ENCODE measurements at places on chromosomes 3 and 15.
A peak's percentile ranks its signal among the peaks of the same experiment; 100 is the strongest.

DNA sequence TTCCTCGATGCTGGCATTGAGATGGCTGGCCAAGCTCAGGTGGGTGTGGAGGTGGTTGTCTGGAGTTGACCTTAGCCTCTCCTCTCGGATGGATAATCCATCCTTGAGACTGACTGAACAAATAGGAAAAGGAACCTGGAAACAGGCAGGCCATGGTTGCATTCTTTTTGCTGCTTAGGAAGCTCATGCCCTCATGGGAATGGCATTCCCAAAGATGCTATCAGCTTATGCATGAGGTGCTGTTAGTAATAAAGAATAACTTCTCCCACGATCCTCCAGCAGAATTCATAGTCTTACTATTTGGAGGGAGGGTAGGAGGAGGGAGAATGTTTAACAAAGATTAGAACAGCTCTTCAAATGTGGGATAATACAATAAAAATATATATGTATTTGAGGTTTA, 303.0 kb upstream of the TPM1 start:
- no peak for DNase-seq

DNA sequence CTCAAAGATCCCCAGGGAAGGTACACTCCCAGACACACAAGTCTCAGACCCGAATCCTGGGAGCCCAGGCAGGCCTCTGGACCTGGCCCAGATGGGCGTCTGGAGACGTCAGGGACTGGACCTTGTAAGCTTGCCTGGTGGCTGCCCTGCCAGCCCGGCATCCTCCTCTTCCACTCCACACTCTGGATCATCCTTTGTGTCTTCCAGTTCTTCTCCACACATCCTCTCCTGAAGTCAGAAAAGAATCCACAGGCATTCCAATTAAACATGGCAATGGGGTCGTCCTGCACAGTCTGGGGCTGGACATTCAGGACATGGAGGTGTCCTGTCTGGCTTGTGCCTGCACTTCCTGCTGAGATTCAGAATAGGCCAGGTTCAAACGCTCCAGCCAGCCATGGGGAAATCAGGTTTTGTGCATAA, 208.8 kb upstream of the IGF1R start:
- no peak for DNase-seq

DNA sequence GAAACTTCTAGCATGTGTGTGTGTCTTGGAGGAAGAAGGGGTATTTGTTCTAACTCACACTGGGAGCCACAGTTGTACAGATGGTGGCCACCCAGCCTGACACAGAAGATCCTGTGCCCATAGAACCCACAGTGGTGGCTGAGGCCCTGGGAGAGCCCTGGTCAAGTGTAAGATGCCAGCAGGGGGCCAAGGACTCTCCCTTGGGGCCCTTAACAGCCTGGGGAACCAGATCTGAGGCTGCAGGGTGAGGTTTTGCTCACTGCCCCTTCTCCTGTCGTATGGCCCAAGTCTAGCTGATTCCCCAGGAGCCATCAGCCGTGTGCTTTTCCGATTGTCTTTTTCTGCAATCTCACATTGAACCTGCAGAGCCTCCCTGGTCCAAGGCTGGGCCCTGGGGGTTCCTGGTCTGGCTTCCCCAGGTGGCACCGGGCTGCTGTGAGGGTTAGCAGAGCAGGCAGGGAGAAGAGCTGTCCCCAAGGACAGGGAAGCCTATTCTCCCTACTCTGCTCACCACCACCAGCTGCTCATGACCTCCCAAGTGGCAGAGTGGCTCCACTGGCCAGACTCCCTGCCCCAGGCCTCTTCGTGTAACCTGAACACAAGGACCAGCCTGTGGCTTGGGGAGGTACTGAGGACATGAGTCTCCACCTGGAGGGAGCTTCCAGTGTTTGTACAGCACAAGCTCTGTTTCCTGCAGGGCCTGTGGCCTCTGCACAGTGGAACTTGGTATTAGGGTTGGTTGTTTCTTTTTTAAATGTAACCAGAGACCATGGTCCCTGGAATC, 51.9 kb downstream of the CA12 start:
- DNase-seq, result no peak

DNA sequence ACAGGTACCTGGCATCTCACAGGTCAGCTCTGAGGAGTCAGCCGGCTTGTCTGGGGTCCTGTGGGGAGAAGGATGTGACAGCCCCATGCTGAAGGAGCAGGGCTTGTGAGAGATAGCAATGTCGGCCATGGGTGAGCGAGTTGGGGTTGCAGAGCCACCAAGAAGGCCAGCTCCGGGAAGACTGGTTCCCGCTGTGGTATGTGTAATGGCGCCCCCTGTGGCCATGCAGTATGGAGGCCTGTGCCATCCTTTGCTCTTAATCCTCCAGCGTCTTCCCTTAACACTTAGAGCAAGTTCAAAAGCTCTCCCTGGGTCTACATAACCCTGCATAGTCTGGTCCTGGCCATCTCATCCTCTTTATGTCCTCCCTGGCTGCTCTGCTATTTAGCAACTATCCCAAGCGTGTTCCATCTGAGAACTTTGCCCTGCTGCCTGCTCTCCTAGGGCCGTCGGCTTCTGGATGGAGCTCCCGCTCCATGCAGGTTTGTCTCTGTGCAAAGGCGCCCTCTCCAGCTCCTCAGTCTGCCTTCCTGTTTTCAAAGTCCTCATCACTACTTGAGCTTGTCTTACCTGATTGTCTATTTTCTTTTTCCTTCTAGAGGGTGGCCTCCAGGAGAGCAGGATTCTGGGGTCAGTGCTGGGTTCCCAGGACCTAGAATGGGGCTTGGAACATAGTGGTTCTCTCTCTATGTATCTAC, 40.8 kb upstream of the IQCF6 start:
- DNase-seq, result peak; percentile 9

DNA sequence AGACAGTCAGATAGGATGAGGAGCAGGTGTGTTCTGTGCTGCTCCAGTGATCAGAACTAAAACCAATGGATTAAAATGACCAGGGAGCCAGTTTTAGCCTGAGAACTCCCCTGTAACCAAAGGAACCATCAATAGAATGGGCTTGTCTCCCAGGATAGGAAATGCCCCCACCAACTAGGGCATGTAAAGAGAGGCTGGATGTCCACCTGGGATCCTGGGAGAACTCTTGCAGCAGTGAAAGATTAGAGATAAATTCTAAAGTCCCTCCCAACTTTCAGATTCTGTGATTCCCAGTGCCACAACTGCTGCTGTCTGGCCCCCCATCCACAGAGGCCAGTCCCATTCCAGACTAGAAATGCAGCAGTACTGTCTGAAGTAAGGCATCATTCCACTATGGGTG, 33.8 kb downstream of the HDC start:
- no peak for DNase-seq

Measured in DND-41 (cell line).